Activated CD8-positive, alpha-beta memory T cell treated with anti-CD3 and anti-CD28 coated beads for 1 hour (primary cell): ENCODE measurements at places on chromosomes 7 and 10.

DNA sequence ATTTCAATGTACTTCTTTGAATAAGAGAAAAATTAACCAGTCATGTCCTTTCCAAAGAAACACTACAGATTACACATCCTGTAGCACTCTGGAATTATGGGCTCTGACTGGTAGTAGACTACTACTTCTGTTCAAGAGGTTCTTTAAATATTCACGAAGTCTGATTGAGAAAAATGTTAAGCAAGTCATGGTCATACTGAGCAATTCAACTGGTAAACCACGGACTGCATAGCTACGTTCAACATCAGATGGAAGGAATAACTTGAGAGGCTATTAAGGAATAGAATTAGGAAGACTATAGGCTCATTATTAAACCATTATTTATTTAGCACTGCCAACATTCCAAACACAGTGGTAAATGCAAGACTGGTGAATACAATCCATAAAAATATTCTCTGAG, 160.8 kb downstream of the IMMP2L start:
- no peak for DNase-seq

GRCh38 chr7:150716939-150717338, 526 bp downstream of the GIMAP1 start:
- DNase-seq, result no peak

- no peak for DNase-seq
These were observed 12.4 kb upstream of the TFAM start for GRCh38 chr10:58372607-58373441.

DNA sequence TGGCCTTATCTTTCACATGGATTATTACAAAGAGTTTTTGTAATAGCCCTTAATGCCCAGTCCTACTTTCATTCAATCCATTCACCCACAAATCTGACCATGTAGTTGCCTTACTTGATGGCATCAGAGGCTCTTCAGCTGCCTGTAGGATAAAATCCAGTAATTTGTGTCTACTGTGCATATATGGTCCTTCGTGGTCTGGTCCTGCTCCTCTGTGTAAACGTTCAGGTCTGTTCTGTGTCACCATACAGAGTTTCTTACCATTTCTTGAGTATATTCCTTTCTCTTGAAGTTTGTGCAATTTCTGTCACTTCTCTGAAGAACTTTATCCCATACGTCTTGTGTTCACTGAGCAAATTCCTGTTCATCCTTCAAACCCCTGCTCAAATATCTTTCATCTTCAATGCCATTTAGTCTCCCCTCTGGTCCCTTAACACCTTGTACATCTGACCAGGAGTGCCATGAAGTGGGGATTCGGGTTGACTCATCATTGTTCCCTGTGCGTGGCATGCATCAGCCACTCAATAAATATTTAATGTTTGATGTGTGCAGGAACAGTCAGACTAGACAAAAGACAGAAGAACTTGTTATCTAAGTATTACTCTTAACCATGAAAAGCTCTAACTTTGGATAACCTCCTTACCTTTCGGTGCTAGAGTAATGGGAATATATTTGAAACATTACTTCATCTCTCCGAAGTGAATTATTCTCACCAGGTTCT, 98.6 kb upstream of the RPA3 start:
- DNase-seq, result no peak

- DNase-seq, result no peak
These were observed 101.7 kb downstream of the MGMT start for GRCh38 chr10:129568583-129569344.

- no peak for DNase-seq
These were observed 14.0 kb downstream of the RBM20 start for GRCh38 chr10:110657973-110658691.

DNA sequence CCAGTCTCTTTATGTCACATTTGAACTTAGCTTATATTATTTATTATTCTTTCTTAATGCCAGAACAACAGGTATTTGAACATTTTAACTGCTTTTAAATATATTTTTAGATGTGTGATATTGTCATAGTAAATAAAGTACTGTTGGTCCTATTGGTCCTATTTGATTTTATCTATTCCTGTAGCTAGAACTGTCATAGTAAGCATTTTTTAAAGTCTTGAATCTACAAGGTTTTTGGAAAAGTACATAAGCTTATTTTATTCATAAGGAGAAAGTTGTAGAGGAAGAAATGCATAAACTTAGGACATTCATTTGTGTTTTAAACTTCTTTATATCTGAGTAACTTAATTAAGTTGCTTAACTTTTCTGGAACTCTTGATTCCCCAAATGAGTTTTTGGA, 136.0 kb downstream of the PHF14 start:
- no peak for DNase-seq

DNA sequence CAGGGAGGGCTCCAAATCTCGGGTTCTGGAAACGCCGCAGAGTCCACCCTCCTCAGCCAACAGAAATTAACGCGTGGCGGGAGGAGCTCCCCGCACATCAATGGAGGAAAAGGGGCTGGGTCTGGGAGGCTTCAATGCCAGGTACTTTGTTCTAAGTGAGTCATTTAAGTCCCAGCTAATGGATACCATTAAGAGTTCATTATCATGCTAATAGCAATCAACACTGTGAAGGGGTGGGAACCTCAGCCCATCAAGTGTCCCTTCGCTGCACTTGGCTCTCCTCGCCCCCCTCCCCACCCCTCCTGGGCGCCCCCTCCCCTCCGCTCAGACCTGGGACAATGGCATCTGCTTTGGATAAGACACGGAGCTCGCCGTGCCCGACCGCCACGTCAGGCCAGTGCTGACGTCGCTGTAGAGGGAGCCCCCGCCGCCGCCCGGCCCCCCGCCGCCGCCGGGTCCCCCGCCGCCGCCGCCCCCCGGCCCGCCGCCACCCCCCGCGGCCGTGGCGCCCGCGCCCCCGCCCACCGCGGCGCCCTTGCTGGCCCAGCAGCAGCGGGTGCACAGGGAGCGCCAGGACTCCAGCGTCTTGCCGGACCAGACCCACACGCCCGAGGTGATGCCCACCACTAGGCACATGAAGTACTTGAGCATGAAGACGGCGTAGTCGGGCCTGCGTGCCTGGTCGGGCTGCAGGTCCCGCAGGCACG, 2.9 kb downstream of the FZD8 start:
- DNase-seq, result no peak

GRCh38 chr10:15351099-15351820, 19.8 kb downstream of the FAM171A1 start:
- no peak for DNase-seq
